Effector memory CD4-positive, alpha-beta T cell (primary cell): ENCODE measurements at places on chromosomes 2 and 18.

DNA sequence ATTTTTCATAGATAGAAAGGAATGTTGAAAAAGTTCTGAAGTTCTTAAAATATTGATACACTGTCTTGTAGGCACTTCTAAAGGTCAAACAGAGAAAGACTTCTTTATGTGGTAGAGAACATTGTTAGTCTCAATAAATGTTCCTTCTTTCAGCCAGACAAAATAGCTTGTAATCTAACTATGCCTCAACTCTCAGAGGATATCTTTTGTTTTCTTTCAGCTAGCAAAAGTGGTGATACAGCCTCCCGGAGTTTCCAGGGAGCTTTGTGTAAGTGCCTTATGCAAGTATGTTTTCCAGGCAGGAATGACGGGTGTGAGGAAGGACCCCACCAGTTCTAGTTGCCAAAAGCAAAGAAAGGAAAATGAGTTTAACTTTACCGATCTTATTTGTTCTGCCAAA is 452.1 kb upstream of the ST6GAL2 start:
- DNase-seq = no peak

GRCh38 chr18:62426191-62426488 is 96.7 kb upstream of the ZCCHC2 start:
- no peak for DNase-seq

- DNase-seq = no peak
These were observed 86.3 kb downstream of the PTPN4 start for GRCh38 chr2:119846021-119846420.

DNA sequence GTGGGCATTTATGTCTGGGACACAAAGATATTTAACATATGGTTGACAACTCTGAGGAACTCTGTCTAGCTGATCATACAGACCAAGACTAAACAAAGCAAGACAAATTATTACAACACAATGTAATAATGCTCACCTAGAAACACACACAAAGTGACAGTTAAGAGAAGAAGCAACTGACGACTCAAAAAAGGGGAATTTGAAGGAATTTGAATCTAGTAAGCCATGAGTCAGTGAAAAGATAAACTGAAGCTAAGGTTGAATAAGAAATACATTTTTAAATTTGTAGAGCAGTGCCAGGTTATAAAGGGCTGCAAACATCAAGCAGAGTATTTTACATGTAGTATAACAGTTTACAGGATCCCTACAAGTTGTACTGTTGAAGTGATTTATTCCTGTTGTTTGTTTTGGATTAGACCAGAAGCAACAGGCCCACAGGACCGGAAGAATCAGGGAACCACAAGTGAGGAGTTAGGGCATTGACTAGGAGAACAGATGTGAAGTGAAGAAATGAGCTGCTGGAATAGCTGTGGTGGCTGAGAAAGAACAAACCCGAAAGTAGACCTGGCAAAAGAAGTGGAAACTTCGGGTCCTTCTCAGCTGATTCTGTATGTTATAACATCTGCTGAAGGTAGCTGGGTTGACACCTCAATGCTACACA is 35.6 kb downstream of the IFIH1 start:
- DNase-seq = no peak
